Stimulated activated CD4-positive, alpha-beta T cell treated with anti-CD3 and anti-CD28 coated beads, TNF-alpha, amount 100 ng/mL, for 4 hours (primary cell): ENCODE measurements at places on chromosomes 5 and 9.

DNA sequence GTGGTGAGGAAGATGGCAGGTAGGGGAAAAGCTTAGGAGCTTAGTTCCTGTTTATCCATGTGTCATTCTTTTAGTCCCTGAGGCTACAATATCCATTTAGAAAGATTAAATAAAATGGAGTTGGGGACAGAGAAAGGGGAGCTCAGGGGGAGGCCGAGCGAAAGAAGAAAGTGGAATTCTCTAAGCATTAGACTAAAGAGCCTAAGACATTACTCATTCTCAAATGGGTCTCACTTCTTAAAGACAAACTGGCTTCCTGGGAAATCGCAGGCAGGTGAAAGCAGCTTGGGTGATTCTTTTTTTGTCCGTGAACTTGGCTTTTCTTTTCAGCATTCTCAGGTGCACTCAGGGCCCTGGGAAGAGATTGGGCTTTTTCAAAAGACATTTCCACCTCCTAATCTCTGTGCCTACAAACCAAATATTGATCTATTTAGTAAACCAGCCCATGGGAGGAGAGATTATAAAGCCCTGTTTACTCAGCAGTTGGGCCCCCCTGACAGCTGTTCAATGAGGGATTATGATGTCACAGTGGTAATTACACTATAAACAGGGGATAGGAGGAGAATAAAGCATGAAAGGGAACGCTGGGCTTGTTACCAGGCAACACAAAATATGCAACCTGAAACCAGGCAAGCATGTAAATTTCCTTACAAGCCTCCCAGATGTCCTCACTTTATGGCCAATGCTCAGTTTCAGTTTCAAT is 584.0 kb downstream of the ACTL7B start:
- DNase-seq: no peak

DNA sequence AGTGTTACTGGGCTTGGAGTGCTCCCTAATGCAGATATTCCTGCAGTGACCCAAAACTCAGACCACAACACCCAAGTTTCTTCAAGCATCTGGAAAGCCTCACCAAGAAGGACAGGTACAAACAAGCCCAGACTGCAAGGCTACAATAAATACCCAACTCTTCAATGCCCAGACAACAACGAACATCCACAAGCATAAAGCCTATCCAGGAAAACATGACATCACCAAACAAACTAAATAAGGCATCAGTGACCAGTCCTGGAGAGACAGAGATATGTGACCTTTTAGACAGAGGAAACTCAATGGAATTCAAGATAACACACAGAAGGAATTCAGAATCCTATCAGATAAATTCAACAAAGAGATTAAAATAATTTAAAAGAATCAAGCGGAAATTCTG is 605.6 kb downstream of the PDE4D start:
- DNase-seq: no peak

- DNase-seq: no peak
These were observed 1109.3 kb downstream of the MAT2B start for GRCh38 chr5:164614707-164615106.

GRCh38 chr9:92159058-92159457 is 43.8 kb upstream of the SPTLC1 start:
- DNase-seq: no peak

DNA sequence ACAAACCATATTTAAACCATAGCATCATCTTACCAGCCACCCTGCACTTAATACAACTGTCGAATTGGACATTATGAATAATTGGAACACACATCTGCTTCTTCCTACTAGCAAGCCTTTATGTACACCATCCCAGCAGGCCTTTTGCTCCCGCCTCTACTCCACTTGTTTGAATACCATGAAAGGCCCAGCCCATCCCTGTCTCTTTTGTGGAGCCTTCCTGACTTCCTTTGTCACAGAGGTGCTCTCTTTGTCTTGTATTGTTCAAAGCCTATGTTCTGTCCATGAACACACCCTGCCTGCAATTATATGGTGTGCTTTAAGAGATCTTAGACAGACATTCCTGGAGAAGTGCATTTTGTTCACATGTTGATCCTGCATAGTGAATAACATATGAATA is 465.7 kb downstream of the DIRAS2 start:
- DNase-seq: no peak

DNA sequence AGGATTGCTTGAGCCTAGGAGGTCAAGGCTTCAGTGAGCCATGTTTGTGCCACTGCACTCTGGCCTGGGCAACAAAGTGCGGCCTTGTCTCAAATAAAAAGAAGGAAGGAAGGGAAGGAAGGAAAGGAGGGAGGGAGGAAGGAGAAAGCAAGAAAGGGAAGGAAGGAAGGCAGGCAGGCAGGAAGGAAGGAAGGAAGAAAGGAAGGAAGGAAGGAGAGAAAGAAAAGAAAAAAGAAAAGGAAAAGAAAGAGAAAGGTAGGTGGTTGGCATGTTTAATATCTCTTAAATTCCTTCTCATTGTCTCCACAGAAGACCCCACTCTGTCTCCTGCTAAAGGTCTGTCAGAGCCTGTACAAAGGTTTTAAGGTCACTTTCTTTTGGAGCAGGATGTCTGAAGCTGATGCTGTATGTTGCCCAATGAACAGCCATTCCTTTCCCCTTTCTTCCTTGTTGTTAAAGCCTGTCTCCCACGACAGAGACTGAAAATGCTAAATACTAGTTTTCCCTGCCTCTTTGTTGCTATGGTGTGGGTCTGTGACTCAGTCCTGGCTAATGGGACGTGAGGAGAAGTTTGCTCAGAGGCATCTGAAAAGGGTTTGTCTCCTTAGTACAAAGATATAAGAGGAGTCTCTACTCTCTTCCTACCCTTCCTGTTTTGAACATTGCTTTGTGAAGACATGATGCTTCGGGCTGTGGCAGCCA is 213.3 kb downstream of the PCSK1 start:
- DNase-seq: no peak
